ENCODE measurements at places on chromosomes 2 and 18. TPM values are rescaled to one million over a fixed set of nuclear protein-coding genes. Genes with fewer than 3 reads are reported as not detected.

The CLK1 gene
- 110 TPM for total RNA-seq

The RGPD3 gene
- 0.42 TPM for total RNA-seq

The KCNK3 gene
- 8.5 TPM for total RNA-seq

GRCh38 chr2:37711831-37712230 lies 40.4 kb upstream of the CDC42EP3 start:
- no peak for DNase-seq

- DNase-seq: no peak
Observed at GRCh38 chr18:54765636-54766375, 62.5 kb upstream of the RAB27B start.

DNA sequence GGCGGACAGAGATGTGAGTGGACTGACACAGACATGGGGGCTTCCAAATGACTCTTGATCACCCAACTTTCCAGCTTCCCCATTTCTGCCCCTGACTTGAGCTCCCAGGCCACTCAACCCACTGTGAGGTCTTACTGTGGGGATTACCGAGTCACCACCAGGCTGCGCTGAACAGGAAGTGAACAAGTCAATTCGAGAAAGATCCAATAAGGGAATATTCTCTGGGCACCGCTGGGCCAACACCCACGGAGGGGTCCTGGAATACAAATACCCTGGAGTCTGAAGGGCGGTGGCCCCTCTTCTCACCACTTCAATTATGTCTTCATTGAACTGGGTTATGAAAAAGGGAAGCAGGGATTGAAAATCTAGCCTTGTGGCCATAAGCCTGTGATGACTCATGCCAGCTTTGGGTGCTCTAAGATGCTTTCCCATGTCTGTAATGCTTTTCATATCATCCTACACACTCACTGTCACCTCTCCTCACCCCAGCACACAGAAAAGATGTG lies 37.7 kb downstream of the BCL11A start:
- no peak for DNase-seq

DNA sequence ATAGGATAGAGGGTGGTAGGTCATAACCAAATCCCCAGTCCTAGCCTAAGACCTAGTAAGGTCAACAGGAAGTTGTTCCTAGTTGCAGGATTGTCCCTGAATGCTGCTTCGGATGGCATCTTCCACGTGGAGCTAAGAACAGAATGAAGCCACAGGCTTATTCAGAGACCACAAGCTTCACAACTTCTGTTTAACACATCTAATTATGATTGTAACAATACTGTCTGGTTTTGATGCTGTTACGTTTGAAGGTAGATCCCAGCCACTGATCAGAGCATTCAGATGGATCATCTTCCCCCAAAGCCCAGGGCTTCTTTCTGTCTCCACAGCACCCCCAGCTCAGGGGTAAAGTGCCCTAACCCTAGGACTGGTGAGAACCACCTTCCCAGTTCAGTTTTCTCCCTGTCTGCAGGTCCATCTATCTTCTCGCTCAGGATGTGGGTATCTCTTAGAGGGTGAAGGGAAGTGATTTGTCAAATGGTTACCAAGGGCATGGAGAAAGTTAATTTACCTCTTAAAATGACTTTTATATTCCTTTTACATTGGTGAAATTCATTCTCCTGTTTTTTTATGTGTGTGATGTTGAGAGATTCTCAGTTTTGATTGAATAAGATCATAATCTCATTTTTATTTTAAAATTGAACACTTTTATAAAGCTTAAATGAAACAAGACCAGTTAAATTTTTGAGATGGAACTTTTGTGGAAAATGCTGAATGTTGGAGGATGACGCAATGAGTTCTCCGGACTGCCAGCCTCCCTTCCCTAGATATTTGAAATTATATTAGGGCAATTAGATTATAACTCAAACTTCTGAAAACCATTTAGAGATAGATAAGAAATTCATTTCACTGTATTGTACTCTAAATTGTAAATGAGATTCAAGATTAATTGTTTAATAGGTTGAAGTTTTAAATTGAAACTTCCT lies 66.5 kb downstream of the RHBDD1 start:
- DNase-seq: no peak

- DNase-seq: peak; percentile 93
Observed at GRCh38 chr18:74597034-74597661, 522 bp upstream of the ZNF407 start.

Measured in esophagus muscularis mucosa (tissue), 4 donors.